ENCODE measurements at places on chromosomes 2 and 18. TPM values are rescaled to one million over a fixed set of nuclear protein-coding genes. Genes with fewer than 3 reads are reported as not detected.

DNA sequence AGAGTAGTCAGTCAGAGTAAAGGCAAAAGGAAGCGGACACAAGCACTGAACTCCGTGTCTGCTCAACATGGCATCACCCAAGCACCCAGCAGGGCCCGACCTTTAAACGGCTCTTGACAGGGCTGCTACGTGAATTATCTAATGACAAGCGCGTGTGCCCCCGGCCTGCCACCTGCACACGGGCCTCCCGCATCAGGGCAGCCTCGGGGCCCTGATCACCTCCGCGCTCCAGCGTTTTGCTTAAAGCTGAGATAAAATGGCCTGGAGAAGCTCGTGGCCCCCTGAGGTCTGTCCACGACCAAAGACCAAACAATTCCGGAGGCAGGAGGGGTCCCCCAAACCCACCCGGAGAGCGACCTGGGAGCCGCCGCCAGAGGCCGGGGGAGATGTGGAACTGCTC lies 376 bp downstream of the NDUFA10 start:
- H3K27ac ChIP-seq: peak overlapping the region; percentile 94
- peaks cover 5% of the 10 kb centered on the region for H3K27me3 ChIP-seq
- peaks cover 8% of the 10 kb centered on the region for H3K4me1 ChIP-seq

DNA sequence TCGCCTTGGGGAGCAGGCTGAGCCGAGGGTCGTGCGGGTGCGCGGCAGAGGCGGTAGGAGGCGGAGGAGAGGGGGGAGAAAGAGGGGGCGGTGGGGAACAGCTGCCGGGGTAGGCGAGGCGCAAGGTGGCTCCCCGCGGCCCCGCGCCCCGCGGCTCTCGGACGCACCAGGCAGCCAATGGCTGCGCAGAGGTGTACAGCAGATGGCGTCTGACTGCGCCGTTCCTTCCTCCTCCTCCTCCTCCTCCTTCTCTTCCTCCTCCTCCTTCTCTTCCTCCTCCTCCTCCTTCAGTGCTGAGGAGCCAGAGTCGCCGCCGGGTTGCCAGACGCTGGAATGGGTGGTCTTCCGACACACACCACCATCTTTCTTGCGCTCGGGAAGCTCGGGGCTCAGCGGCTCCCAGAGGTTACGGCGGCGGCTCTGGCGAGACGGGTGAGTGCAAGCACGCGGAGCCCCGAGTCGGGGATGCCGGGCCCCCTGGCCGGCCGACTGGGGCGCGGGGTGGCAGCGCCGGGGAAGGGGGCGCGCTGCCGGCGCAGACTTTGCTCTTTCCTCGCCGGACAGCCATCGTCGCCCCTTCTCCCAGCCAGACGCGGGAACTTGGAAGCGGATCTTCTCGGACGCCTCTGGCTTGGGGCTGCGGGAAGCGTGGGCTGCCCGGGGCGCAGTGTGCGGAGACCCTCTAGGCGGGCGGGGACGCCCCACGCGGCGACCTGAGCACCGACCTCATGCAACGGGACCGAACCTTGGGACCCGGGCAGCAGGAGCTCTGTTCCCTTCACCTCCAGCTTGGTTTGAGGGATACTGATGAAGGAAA lies at the start of gene THSD7B:
Gene THSD7B (plus strand): TSS at position 290 of the 817 bp plus-strand sequence. CDS start 116,634 bp downstream, outside the sequence.
- DNase-seq: no peak
- H3K27me3 ChIP-seq: peaks cover 83% of the 10 kb centered on the region
- H3K4me1 ChIP-seq: no peaks in the 10 kb centered on the region
- no peak within 1 kb of the TSS for H3K27ac ChIP-seq
- no peak within 1 kb of the TSS for H3K4me3 ChIP-seq

The TUBA4B gene
- total RNA-seq: not detected

DNA sequence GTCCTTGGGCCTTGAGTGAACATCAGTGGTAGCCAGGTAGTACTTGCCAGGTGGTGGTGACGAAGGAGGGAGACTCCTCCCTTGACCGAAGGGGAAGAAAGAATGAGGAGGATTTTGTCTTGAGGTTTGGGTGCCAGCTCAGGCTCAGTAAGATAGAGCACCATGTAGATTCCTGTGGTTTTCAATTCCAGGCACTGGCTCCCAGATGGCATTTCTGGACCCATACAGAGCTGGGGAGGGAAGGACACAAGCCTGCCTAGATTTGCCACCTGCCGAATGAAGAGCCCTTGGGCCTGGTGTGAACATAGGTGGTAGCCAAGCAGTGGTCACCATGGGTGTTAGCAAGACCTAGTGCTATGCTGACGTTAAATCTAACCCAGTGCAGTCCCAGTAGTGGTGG lies 108.8 kb upstream of the UBE2E3 start:
- H3K27ac ChIP-seq: no peak overlapping the region

- no peak for DNase-seq
- no peaks in the 10 kb centered on the region for H3K36me3 ChIP-seq
- no peak overlapping the region for H3K4me3 ChIP-seq
These were observed 664.9 kb downstream of the METTL4 start for GRCh38 chr18:1906421-1906820.

GRCh38 chr2:114185501-114185900 lies 256.9 kb upstream of the DPP10 start:
- no peaks in the 10 kb centered on the region for H3K36me3 ChIP-seq
- H3K4me1 ChIP-seq: no peaks in the 10 kb centered on the region
- no peaks in the 10 kb centered on the region for H3K27me3 ChIP-seq
- H3K4me3 ChIP-seq: no peak overlapping the region

DNA sequence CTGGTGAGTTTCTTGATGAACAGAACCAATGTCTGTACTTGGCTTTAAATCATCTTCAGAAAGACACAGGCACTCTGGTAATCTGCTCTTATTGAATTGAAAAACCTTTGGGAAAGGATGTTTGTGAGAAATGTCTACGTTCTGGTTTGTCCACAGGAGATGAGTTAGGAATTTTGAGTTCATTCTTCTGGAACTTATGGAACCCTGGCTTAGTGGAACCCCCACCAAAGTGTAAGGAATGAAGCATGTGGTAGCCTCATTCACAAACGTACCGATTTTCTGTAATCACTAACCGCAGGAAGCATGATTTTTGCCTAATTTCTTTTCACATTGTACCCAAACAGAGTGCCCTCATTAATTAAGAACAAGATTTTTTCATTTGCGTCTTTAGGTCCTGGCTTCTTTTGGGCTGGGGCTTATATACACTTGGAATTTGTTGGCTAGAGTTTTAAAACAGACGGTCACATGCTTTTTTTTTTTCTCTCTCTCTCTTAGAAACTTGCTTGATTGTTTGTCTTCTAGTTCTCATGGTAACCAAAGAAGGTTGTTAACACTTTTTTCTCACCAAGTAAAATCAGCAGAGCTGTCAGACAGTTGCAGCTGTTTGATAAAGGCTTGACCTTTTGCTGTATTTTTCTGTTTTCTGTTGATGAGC lies 314.1 kb upstream of the THUMPD2 start:
- no peaks in the 10 kb centered on the region for H3K36me3 ChIP-seq
- peaks cover 6% of the 10 kb centered on the region for H3K27me3 ChIP-seq

The RAD51AP2 gene
- 0.24 TPM for total RNA-seq

The CD207 gene
- total RNA-seq: 1.1 TPM

The FBXO48 gene
- total RNA-seq: 2.0 TPM

GRCh38 chr2:14358774-14359173 lies 273.7 kb upstream of the LRATD1 start:
- no peak for DNase-seq
- no peak overlapping the region for H3K27ac ChIP-seq

The QPCT gene
- 2.2 TPM for total RNA-seq

- no peaks in the 10 kb centered on the region for H3K36me3 ChIP-seq
- H3K27ac ChIP-seq: peak within 1 kb of the TSS; percentile 69
- peak within 1 kb of the TSS; percentile 98 for H3K4me3 ChIP-seq
- H3K27me3 ChIP-seq: no peaks in the 10 kb centered on the region
- H3K4me1 ChIP-seq: peaks cover 18% of the 10 kb centered on the region
These were observed at the start of gene WDSUB1 for GRCh38 chr2:159285929-159286708. TSS of gene WDSUB1 (minus strand) at chr2:159286703. CDS start at chr2:159283069, 3,634 bp downstream.

The KYNU gene
- 0.44 TPM for total RNA-seq

The RALB gene
- 47.0 TPM for total RNA-seq

The TEX44 gene
- total RNA-seq: not detected

DNA sequence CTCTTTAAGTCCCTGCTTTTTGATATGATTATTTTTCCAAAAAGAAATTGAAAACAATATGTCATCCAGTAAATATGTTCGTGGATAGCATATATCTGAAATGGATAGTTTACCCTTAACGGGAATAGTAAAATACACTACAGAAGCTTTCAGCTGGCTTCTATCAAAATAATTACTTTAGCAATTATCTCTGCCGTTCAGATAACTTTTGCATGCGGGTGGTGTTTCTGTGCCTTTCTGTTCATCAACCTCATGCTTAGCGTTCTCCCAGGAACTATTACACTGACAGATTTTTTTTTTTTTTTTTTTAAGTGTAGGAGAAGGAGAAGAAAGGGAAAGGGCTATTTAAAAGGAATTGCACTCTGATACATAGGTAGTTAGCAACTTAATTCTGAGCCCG lies 53.6 kb downstream of the TSHZ1 start:
- H3K4me3 ChIP-seq: no peak overlapping the region
- no peaks in the 10 kb centered on the region for H3K4me1 ChIP-seq
- no peak for DNase-seq
- H3K27ac ChIP-seq: no peak overlapping the region
- no peaks in the 10 kb centered on the region for H3K27me3 ChIP-seq
- no peaks in the 10 kb centered on the region for H3K36me3 ChIP-seq

GRCh38 chr18:51092117-51092516 lies 62.1 kb downstream of the SMAD4 start:
- H3K4me1 ChIP-seq: no peaks in the 10 kb centered on the region
- DNase-seq: no peak
- peaks cover 5% of the 10 kb centered on the region for H3K36me3 ChIP-seq

- H3K27me3 ChIP-seq: no peaks in the 10 kb centered on the region
- no peak for DNase-seq
- H3K27ac ChIP-seq: no peak overlapping the region
- no peak overlapping the region for H3K4me3 ChIP-seq
These were observed 349.2 kb downstream of the INSIG2 start for GRCh38 chr2:118437501-118437900.

GRCh38 chr18:52541056-52541455 lies 201.1 kb downstream of the DCC start:
- no peaks in the 10 kb centered on the region for H3K27me3 ChIP-seq
- H3K4me3 ChIP-seq: no peak overlapping the region
- DNase-seq: no peak
- no peak overlapping the region for H3K27ac ChIP-seq

The CYBRD1 gene
- 8.5 TPM for total RNA-seq

The SERPINB11 gene
- not detected for total RNA-seq

DNA sequence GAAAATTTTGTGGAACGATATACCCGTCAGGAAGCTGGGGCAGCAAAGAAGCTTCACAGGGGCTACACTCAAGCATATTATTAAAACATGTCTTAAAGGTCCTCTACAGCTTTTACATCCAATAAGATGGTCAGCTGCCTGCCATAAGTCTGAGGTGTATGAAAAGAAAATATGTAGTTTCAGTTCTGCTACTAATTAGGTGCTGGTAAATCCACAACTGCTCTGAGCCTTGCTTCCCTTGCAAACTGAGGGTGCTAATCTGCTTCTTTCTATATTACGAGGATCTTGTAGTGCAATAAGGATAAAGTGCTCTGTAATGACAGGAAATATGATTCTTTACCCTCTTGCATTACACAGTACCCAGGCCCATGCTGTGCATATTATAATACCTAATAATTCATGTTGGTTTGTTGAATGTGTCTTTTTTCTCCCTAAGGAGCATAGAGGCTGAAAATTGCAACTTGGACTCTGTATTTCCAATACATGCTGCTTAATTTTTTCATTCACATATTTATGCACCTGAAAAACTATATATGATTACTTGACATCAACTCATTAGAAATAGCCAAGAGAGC lies 14.5 kb upstream of the SLC8A1 start:
- H3K4me3 ChIP-seq: no peak overlapping the region
- DNase-seq: no peak
- peaks cover 8% of the 10 kb centered on the region for H3K27me3 ChIP-seq
- H3K4me1 ChIP-seq: no peaks in the 10 kb centered on the region
